ENCODE measurements at places on chromosomes 11 and 22.

DNA sequence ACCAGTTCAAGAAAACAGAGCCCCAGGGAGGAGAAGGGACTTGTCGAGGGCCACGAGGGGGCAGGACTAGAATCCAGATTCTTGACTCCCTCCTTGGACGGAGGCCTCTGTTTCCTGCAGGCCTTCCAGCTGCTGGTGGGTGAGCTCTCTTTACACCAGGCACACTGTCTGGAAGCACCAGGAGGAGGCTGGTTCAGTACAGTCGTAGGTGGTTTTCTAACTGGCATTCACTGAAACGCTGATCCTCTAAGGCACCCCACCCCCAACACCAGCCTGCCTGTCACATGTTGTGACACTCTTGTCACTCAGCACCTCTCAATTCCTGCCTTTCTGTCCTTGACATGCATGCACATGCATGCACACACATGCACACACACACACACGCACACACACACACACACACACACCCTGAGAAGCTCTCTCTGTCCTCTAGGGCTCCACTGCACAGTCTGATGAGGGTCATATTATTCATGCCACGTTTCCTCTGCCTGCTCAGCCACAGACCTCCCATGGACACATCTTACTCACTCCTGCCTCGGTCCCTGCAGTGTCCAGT, 751 bp downstream of the MS4A10 start:
- no peak for DNase-seq

DNA sequence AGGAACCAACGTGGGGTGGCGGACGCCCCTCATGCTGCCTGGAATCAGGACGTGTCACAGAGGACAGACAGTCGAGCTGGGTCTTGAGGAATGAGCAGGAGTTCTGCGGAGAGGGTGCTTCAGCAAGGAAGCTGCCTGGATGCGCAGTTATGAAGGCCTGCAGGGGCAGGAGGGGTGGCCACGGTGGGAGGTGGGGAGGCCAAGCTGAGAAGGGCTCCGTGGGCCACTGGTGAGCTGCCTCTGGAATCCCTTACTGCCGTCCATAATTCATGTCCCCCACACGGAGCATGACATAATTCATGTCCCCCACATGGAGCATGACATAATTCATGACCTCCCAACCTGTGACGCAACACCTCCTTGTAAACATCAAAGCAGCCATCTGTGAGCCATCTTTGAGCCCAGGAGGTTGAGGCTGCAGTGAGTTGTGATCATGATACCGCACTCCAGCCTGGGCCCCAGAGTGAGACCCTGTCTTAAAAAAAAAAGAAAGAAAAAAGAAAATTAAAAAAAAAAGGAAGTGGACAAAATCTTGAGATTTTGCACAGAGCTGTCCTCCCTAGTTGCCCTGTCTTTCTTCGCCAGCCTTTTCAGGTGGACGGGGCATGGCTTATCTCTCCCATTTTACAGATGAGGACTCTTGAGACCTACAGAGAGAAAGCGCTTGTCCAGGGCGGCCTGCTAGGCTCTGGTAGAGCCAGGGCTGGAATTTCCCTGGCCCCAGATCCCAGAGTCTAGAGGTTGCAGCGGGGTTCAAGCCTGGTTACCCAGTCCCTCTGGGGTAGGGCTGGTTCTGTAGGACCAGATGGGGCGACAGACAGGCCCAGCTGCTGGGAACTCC, 24.3 kb upstream of the PICK1 start:
- no peak for DNase-seq

DNA sequence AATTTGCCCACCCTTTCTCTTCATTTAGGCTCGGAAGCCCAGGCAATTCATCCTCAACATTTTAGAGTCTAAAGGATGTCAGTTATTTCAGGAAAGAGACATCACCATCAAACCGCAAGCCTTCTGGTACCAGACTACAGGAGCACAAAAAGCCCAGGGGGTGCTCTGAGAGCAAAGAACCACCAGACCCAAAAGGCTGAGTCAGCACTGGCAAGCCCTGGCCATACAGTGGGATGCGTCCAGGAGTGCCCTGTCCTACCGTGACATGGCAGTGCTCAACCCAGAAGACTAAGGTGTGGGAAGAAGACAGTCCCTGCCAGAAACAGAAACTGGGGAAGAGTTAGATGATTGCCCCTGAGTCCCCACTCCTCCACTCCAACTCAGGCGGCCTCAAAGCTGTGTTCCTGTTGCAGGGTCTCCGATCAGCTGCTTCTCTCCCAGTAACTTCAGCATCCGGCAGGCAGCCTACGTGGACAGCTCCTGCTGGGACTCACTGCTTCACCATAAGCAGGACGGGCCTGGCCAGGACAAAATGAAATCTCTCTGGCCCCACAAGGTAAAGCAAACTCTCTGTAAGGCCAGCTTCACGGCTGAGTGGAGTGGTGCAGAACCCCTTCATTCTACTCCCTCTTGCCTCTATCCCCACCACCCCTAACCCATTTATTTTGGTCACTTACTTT, 1.5 kb downstream of the PANX3 start:
- DNase-seq: peak; percentile 4

DNA sequence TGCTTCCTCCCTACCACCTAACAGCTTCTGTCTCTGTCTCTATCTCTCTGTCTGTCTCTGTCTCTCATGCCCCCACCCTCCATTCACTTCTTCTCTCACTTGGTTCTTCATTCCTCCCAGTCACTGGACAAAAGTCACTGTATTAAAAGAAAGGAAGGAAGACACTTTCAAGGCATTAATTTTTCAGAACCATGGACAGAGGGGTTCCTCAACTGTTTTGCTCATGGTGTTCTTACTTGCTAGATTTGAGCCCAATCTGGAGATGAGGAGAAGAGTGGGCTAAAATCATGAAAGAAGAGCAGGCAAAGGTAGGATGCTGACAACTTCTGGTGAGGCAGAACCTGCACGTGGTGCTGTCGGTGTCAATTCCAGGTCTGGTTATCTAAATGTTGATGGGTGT, 116.7 kb upstream of the LARGE1 start:
- no peak for DNase-seq

GRCh38 chr11:6634534-6634933, 15.3 kb upstream of the TPP1 start:
- DNase-seq: no peak

- DNase-seq: no peak
Observed at GRCh38 chr22:50329236-50329635, 2.4 kb upstream of the DENND6B start.

- DNase-seq: no peak
Observed at GRCh38 chr11:9625728-9626127, 38.1 kb upstream of the SWAP70 start.

- DNase-seq: peak; percentile 27
Observed at GRCh38 chr22:42747701-42748513, 27.2 kb upstream of the A4GALT start.

DNA sequence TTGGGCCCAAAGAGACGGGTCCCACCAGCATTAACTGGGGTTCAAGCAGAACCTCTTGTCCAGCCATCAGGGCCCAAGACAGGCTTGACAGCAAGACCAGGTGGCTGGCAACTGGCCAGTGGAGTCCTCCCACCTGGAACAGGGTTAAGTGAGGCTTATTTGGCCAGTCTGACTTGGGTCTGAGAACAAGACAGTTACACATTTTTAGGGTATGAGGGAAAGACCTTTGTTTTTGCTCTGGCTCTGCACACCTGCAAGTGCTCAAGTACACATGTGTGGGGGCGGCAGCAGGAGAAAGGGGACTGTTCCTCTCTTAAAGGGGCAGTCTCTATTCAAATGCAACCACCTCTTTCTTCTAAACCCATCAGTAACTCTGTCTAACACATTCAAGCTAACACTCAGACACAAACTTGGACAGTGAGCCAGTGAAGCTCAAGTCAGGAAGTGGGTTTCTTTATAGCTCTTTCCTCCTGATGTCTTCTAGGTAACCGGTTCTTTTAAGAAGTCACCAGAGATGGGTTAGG, 116.2 kb downstream of the ETS1 start:
- no peak for DNase-seq

- no peak for DNase-seq
Observed at GRCh38 chr22:32685512-32685911, 116.0 kb upstream of the TIMP3 start.

DNA sequence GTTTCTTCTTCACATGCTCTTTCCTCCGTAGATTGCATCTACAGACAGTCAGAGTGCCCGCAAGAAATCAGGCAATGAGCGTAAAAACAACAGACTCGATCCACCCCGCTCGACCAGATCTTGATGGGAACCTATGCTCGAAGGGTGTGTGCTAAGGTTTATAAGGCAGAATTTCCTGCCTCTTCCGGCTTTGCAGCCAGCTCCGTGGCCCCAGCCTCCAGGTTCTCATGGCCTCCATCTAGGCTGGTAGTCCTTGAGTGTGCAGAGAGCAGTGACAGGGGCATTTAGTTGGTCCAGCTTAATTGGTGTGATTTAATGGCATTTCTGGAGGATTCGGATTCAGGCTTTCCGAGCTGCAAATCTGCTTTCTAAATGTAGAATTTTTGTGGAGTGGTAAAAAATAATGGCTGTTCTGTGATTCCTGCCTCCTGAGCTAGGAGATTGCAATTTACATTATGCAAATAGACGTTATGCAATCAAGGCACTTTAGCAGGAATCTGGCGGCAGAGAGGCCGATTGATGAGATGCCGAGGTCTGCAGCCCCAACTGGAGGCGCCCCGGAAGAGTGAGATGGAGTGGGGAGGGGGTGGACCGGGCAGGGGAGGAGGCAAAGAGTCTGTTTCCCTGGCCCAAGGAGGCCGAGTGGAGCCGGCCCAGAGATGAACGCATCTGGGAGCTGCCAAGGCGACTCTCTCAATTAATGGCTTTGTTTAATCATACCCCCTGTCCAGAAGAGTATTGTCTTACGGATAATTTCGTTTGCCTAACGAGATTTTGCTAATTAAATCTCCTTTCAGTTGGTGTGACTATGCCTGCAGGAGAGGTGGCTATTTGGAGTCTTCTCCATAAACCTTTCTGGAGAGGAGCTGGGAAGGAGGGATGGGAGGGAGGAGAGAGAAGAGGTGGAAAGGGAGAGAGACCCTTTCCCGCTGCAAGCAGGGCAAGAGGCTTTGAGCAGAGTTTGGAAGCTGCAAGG, 75.3 kb downstream of the PKNOX2 start:
- no peak for DNase-seq

DNA sequence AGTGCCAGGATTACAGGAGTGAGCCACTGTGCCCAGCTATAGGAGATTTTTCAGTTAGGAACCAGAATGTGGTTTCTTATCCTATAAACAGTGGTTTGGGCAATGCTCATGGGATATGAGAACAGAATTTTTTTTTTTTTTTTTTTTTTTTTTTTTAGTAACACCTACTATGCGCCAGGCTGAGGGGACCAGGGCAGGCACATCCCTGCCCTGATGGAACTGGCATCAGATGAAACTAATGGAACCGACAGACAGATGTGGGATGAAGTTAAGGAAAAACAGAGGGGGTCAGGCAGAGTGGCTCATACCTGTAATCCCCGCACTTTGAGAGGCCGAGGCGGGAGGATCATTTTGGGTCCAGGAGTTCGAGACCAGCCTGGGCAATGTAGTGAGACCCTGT, 4.9 kb downstream of the SEC14L4 start:
- no peak for DNase-seq

GRCh38 chr22:46547883-46548244, 10.4 kb upstream of the CELSR1 start:
- peak; percentile 72 for DNase-seq

DNA sequence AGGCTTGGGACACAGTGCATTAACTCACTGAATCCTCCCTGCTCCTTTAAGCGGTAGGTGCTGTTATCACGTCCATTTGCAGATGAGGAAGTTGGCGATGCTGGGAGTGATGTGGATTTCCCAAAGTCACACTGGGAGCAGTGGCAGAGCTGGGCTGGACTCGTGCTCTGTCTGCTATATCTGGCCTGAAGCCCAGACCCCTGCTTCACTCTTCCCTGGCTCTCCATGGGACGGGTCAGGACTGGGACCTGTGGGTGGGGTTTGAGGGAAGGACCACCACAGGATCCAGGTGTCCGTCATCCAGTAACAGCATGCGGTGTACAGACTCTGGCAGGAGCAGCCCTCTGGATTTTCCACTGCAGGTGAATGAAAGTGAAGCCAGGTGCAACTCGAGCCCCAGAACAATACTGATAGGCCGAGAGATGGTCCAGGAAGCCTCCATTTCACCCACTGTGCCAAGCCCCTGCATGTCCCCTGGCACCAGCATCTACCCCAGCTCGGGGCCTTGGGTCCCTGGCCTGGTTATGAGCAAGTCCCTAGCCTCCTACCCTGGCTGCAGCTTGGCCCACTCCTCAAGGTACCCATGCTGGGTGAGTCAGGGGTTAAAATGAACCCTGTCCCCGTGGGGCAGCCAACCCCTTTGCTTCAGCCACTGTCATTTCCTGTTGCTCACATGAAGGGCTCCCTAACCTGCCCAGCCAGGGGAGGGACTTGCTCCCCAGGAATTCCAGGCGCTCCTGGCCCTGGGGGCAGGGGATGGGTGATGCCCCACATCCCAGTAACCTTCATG, 4.2 kb downstream of the USP2 start:
- no peak for DNase-seq

DNA sequence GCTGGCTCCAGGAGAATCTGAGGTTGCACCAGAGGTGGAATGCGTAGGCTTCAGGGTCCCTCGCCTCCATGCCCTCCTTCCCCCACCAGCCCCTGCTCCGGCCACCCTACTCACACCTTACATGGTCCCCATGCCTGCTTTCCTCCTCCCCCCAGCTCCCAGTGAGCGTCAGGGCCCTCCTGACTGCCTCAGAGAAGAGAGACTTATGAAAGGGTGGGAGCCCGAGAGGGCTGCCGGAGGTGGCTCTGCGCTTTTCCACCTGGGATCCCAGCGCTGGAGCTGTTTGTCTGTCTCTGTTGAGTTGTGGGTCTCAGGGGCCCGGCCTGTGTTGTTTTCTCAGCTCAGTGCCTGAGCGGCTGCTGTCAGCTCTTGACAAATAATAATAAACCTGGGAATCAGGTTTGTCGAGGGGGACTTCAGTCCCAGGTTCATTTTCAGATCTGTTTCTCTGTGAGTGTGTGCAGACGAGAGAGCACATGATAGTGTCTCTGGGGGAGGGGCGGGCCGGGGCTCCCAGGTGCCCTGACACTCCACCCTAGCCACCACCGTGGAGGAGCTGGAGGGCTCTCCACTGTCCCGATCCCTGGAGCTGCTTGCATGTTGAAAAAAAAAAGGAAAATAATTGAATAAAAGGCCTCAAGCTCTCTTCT, 153.7 kb downstream of the FEZ1 start:
- DNase-seq: no peak

GRCh38 chr11:126098204-126098769, 35.6 kb upstream of the CDON start:
- no peak for DNase-seq

GRCh38 chr11:45052361-45052760, 94.1 kb upstream of the PRDM11 start:
- DNase-seq: no peak

Measured in hindlimb muscle (tissue), 1 donor.